ENCODE measurements at places on chromosomes 5 and 9.

DNA sequence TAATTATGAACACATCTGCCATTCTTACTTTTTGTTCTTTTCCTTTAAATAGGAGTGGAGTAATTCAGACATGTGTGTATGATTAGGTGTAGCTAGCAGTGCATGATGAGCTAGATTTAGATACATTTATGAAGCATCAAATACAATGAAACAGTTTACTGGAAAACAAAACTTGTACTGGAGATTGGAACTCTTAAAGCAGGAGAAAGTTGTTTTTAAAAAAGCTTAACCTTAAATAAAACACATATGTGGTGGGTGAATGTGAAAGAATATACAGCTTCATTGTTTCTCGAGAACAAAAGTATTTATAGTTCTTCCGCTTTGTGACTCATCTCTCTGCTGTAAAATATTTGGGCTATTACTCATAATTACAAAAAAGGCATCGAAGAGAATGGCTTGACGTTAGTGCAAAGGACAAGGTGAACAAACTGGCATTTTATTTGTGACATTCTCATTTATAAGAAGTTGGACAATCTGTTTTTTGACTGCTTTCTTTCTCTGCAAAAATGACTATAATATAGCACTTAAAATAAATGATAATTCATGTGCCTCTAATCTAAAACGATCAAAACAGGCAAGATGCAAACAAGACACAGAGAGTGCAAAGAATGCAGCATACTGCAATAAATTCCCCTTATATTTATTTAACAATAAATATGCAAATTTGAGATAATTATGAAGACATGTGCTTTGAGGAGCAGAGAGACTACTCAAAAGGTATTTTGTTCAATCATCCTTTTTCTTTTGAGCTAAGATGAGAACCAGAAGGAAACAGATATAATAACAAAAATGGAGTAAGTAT, 478.8 kb downstream of the CETN3 start:
- DNase-seq = no peak

GRCh38 chr5:148799737-148800527, 26.5 kb upstream of the ADRB2 start:
- DNase-seq = no peak

GRCh38 chr5:127886081-127886480, 182.9 kb downstream of the CCDC192 start:
- no peak for DNase-seq

DNA sequence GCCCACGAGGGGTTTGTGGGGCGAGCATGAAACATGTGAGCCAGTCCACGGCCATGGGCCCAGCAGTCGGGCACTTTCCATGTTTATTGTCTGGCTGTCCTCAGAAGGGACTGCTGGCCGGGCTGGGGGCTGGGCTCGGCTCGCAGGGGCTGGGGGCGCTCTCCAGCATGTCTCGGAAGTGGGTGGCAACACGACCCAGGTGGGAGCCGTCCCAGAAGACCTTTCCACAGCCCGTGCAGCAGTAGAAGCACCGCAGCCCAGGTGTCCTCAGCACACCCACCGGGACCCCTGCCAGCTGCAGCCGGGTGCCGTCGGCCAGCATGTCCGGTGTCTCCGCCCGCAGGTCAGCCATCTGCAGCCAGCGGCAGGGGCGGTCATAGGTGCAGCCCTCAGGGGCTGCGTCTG, 4.8 kb upstream of the NRARP start:
- DNase-seq = no peak

DNA sequence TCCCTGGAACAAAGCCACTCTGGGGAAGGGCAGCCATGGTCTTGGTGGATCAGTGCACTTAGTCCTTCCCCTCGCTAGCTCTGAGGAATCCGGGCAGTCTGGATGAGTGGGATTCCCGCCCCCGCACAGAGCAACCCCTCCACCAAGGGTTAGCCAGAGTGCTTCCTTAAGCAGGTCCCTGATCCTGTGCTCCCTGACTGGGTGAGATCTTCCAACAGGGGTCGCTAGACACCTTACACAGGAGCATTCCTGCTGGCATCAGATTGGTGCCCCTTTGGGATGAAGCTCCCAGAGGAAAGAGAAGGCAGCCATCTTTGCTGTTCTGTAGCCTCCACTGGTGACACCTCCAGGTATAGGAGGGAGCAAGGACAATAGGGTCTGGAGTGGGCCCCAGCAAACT, 228.8 kb downstream of the AP3B1 start:
- DNase-seq = no peak

GRCh38 chr5:65834306-65834705, 92.1 kb upstream of the ERBIN start:
- DNase-seq = no peak

- no peak for DNase-seq
These were observed 163.1 kb downstream of the PAX5 start for GRCh38 chr9:36870960-36871359.
